ENCODE measurements at places on chromosomes 7 and 10.

- no peak for ATAC-seq
- no peaks in the 10 kb centered on the region for H3K36me3 ChIP-seq
- no peaks in the 10 kb centered on the region for H3K4me1 ChIP-seq
- H3K4me3 ChIP-seq: no peak overlapping the region
- peak overlapping the region; percentile 41 for H3K27ac ChIP-seq
These were observed 236.9 kb downstream of the KLF6 start for GRCh38 chr10:3548076-3548475.

- H3K27me3 ChIP-seq: peaks cover 18% of the 10 kb centered on the region
- H3K36me3 ChIP-seq: no peaks in the 10 kb centered on the region
- H3K27ac ChIP-seq: no peak overlapping the region
- ATAC-seq: peak; percentile 13
- H3K4me1 ChIP-seq: no peaks in the 10 kb centered on the region
- no peak overlapping the region for H3K4me3 ChIP-seq
These were observed 32.6 kb downstream of the DKK1 start for GRCh38 chr10:52346394-52347326.

GRCh38 chr10:14040787-14041631 lies 289.7 kb downstream of the FRMD4A start:
- H3K36me3 ChIP-seq: no peaks in the 10 kb centered on the region
- no peak overlapping the region for H3K4me3 ChIP-seq
- H3K4me1 ChIP-seq: no peaks in the 10 kb centered on the region
- H3K27ac ChIP-seq: peak overlapping the region; percentile 23

DNA sequence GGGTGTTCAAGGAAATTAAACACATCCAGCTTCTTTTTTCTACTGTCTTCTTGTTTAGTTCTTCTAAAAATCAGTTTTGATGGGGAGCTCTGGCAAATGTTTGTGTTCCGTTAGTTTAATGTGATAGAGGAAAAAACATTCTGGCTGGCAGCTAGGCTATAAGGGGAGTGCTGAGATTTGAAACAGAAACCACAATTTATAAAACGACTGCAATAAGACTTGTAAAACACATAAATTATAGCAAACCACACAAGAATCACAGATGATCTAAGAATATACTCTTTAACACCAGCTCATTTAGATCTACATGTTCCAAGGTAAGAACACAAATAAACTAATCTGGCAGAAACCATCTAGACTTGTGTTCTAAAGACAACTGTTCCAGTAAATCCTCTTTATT lies 425.5 kb downstream of the CNTNAP2 start:
- H3K27me3 ChIP-seq: no peaks in the 10 kb centered on the region
- no peak overlapping the region for H3K27ac ChIP-seq
- H3K4me3 ChIP-seq: no peak overlapping the region
- no peak for ATAC-seq
- no peaks in the 10 kb centered on the region for H3K4me1 ChIP-seq

- H3K4me3 ChIP-seq: no peak overlapping the region
- no peak overlapping the region for H3K27ac ChIP-seq
- no peak for ATAC-seq
- no peaks in the 10 kb centered on the region for H3K36me3 ChIP-seq
These were observed 93.2 kb downstream of the CFTR start for GRCh38 chr7:117572856-117573620.

DNA sequence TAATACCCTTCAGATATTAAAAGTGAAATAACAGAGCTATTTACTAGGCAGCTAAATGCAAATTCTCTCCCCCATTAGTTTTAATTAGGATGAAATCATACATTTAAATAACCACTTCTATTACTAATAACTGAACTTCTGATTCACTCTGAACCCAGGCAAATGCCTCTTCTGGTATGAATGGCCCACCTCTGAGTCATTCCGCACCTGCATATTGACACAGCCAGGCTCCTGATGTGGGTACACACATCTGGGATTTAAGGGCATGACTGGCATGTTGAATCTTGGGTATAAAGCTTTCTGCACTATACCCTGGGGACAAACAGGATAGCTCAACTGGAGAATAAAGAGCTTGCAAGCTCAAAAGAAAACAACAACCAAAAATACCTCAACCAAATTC lies 140.9 kb downstream of the AUTS2 start:
- H3K4me3 ChIP-seq: no peak overlapping the region
- no peaks in the 10 kb centered on the region for H3K36me3 ChIP-seq
- H3K4me1 ChIP-seq: peaks cover 18% of the 10 kb centered on the region
- no peak for ATAC-seq

GRCh38 chr10:8640878-8641277 lies 586.4 kb downstream of the GATA3 start:
- no peak overlapping the region for H3K27ac ChIP-seq
- no peak for ATAC-seq
- no peak overlapping the region for H3K4me3 ChIP-seq
- H3K36me3 ChIP-seq: no peaks in the 10 kb centered on the region
- H3K27me3 ChIP-seq: no peaks in the 10 kb centered on the region

GRCh38 chr7:27689591-27690164 lies 27.0 kb upstream of the HIBADH start:
- H3K27me3 ChIP-seq: no peaks in the 10 kb centered on the region
- H3K36me3 ChIP-seq: no peaks in the 10 kb centered on the region
- no peak overlapping the region for H3K27ac ChIP-seq
- H3K4me1 ChIP-seq: no peaks in the 10 kb centered on the region
- no peak overlapping the region for H3K4me3 ChIP-seq
- ATAC-seq: no peak

DNA sequence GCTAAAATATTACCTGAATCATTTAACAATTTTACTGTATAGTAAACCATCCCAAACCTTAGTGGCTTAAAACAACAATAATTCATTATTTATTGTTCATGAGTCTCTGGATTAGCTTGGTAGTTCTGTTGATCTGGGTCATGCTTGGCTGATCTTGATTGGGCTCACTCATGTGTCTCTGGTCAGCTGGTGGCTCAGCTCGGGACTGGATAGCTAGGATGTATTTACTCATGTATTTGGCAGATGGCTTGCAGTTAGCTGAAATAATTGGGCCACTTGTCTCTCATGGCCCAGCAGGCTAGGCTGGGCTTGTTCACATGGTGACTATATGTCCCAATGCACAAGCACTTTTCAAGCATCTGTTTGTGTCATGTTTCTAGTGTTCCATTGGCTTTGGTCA lies 262.8 kb downstream of the BBS9 start:
- no peak for ATAC-seq
- H3K4me3 ChIP-seq: no peak overlapping the region
- no peaks in the 10 kb centered on the region for H3K36me3 ChIP-seq

DNA sequence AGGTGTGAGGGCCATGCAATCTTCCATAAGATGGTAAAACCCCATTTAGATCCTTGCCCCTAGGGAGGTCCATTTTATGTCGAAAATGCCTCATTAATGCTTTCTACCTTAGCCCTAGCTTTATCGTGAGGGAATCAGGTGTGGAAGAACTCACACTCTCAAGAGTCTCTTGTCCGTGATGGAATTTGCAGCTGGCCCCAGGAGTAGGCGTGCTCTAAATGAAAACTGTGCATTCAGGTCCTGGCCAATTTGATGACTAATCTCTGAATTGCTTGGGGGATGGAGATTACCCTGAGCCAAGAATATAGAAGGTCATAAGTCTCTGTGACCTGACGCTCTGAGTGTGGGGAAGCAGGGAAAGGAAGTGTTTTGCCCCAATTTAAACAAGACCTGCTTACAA lies 6.6 kb downstream of the C10orf90 start:
- H3K4me1 ChIP-seq: peaks cover 4% of the 10 kb centered on the region
- H3K27me3 ChIP-seq: peaks cover 13% of the 10 kb centered on the region
- H3K27ac ChIP-seq: peak overlapping the region; percentile 38
- ATAC-seq: no peak
- no peaks in the 10 kb centered on the region for H3K36me3 ChIP-seq

- no peaks in the 10 kb centered on the region for H3K27me3 ChIP-seq
- H3K4me3 ChIP-seq: no peak overlapping the region
- H3K36me3 ChIP-seq: peaks cover 88% of the 10 kb centered on the region
- peaks cover 29% of the 10 kb centered on the region for H3K4me1 ChIP-seq
These were observed 19.7 kb downstream of the PDGFA start for GRCh38 chr7:499853-500485.

DNA sequence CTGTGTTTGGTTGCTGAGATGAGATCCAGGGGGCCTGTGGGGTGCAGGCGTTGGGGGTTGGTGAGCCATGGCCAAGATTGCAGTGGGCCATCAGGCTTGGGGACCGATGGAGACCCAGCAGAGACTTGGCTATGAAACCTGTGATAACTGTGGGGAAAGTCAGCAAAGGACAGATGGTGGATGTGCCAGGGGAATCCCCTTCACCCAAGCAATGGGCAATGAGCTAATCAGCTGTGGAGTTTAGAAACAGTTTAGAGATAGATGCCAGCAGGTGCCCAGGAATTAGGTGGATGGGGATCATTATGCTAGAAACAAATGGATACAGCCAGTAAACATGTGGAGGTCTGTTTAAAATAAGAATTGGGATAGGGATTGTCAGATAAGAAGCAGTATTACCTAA lies 151.4 kb upstream of the FERD3L start:
- no peaks in the 10 kb centered on the region for H3K36me3 ChIP-seq
- H3K4me3 ChIP-seq: no peak overlapping the region
- H3K4me1 ChIP-seq: no peaks in the 10 kb centered on the region
- no peaks in the 10 kb centered on the region for H3K27me3 ChIP-seq

- no peak for ATAC-seq
- no peaks in the 10 kb centered on the region for H3K36me3 ChIP-seq
- no peak overlapping the region for H3K4me3 ChIP-seq
- peaks cover 23% of the 10 kb centered on the region for H3K27me3 ChIP-seq
- no peaks in the 10 kb centered on the region for H3K4me1 ChIP-seq
These were observed 3.4 kb upstream of the PRKCQ start for GRCh38 chr10:6583447-6583846.

DNA sequence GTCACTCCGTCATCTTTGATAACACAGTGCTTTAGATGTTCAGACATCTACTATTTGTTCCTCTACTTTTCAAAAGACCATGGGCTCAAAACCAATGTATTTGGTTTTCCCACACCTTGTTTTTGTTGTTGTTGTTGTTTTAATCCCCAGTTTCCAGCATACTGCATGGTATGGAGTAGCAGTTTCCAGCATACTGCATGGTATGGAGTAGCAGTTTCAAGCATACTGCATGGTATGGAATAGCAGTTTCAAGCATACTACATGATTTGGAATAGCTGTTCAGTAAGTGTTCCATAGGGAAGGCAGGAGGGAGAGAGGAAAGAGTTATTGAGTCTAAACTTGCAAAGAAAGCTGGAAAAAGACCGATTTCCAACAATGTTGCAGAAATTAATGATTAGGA lies 314.3 kb upstream of the PRKCQ start:
- H3K4me1 ChIP-seq: no peaks in the 10 kb centered on the region
- H3K27ac ChIP-seq: no peak overlapping the region
- H3K27me3 ChIP-seq: no peaks in the 10 kb centered on the region
- ATAC-seq: no peak

DNA sequence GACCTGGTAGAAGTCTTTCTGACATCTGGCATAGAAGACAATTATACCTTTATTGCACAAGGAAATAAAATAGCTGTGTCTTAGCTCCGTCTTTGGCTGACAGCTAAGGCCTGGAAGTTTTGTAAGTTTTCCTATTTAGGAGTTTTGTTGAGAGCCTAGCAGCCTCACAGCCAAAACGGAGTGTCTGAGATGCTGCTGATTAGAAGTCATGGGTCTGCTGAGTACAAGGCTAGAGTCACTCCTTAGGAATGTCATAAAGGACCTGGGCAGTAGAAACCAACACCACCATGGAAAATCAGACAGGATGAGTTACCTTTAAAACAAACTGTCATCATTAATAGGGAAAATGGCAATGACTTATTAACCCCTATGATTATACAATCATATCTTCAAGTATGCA lies 442.5 kb downstream of the KCNMA1 start:
- peak overlapping the region; percentile 89 for H3K27ac ChIP-seq
- no peaks in the 10 kb centered on the region for H3K36me3 ChIP-seq
- H3K4me3 ChIP-seq: no peak overlapping the region
- H3K27me3 ChIP-seq: no peaks in the 10 kb centered on the region

GRCh38 chr10:86545101-86545500 lies 23.5 kb upstream of the WAPL start:
- H3K27ac ChIP-seq: no peak overlapping the region
- H3K27me3 ChIP-seq: no peaks in the 10 kb centered on the region
- ATAC-seq: no peak
- no peaks in the 10 kb centered on the region for H3K4me1 ChIP-seq

- no peaks in the 10 kb centered on the region for H3K4me1 ChIP-seq
- H3K27ac ChIP-seq: no peak overlapping the region
- ATAC-seq: no peak
- H3K36me3 ChIP-seq: no peaks in the 10 kb centered on the region
- no peaks in the 10 kb centered on the region for H3K27me3 ChIP-seq
These were observed 15.7 kb upstream of the RELN start for GRCh38 chr7:104005197-104005596.

DNA sequence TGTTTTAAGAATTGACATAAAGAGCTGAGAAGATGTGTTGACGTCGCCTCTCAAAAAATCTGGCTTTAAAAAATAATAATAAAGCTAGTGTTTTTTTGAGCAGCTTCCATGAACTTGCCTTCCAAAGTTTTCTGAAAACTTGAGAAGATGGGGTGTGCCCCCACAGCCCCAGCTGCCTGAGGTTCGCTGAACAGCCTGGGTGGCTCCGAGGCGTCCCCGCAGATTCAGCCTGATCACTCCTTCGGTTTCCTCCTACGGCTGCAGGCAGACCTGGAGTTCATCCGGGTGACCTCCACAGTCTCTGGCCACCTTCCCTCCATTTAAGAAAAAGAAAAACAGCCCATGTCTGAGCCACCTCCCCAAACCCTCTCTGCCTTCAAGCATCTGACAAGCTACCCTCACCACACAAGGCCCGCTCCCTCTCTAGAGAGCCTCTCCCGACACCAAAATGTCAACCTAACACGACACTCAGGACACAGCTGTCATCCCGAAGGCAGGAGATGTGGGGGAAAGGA lies 177.8 kb downstream of the PTPRN2 start:
- ATAC-seq: no peak
- H3K4me3 ChIP-seq: no peak overlapping the region
- H3K4me1 ChIP-seq: no peaks in the 10 kb centered on the region
- no peaks in the 10 kb centered on the region for H3K27me3 ChIP-seq
- H3K36me3 ChIP-seq: no peaks in the 10 kb centered on the region
- no peak overlapping the region for H3K27ac ChIP-seq

- ATAC-seq: no peak
- no peaks in the 10 kb centered on the region for H3K36me3 ChIP-seq
- H3K27ac ChIP-seq: no peak overlapping the region
These were observed 27.3 kb downstream of the CCNY start for GRCh38 chr10:35363587-35363986.

- H3K4me3 ChIP-seq: no peak overlapping the region
- no peaks in the 10 kb centered on the region for H3K36me3 ChIP-seq
- no peaks in the 10 kb centered on the region for H3K27me3 ChIP-seq
These were observed 42.2 kb upstream of the LAMB1 start for GRCh38 chr7:108045154-108045553.
